Activated CD4-positive, CD25-positive, alpha-beta regulatory T cell (primary cell): ENCODE measurements at places on chromosomes 6 and 20.

DNA sequence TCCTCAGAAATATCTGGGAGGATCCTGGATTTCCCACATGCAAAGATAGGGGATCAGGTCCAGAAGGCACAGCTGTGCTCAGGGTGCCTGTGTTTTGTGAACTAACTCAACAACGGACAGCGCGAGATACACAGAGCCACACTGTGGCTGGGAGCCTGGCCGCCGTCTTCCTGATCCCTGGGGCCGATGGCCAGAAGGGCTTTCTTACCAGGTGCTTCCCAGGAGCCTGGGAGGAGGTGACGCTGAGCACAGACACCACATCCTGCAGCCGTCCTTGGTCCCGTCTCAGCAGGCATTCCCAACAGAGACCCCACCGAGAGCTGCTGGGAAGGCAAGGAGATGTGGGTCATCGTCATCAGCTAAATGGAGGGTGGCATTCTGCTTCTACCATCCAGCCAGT lies 144.6 kb upstream of the AFDN start:
- DNase-seq: no peak

GRCh38 chr6:21596145-21596948 lies 2.8 kb downstream of the SOX4 start:
- DNase-seq: no peak

GRCh38 chr6:138607478-138608433 lies 108.5 kb upstream of the NHSL1 start:
- no peak for DNase-seq

- no peak for DNase-seq
Measured at GRCh38 chr6:99334526-99335127, 14.8 kb downstream of the FAXC start.

GRCh38 chr6:23696992-23697391 lies 429.0 kb upstream of the NRSN1 start:
- DNase-seq: no peak

DNA sequence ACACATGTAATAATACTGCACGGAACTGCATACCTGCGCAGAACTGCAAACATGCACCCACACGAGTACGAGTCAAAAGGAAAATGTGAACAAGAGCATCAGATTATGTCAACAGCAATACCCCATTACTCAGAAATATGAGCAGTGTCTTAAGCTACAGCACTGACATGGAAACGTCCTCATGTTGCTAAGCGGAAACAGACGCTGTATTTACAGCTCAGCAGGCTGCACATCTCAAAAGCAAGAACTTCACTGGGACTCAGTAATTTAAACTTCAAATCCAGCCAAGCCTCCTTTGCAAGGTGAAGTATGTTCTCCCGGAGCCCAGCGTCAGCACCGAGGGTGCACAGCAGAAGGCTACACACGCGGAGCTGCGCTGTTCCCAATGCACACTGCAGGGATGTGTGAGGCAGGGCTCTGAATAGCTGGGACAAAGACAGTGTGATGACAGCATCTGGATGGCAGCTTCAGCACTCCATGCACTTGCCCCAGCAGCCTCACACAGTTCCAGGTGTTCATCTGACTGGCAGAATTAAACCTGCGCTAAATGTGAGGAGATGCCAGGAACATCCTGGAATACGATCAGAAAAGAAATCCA lies 202.8 kb downstream of the WDR27 start:
- no peak for DNase-seq

DNA sequence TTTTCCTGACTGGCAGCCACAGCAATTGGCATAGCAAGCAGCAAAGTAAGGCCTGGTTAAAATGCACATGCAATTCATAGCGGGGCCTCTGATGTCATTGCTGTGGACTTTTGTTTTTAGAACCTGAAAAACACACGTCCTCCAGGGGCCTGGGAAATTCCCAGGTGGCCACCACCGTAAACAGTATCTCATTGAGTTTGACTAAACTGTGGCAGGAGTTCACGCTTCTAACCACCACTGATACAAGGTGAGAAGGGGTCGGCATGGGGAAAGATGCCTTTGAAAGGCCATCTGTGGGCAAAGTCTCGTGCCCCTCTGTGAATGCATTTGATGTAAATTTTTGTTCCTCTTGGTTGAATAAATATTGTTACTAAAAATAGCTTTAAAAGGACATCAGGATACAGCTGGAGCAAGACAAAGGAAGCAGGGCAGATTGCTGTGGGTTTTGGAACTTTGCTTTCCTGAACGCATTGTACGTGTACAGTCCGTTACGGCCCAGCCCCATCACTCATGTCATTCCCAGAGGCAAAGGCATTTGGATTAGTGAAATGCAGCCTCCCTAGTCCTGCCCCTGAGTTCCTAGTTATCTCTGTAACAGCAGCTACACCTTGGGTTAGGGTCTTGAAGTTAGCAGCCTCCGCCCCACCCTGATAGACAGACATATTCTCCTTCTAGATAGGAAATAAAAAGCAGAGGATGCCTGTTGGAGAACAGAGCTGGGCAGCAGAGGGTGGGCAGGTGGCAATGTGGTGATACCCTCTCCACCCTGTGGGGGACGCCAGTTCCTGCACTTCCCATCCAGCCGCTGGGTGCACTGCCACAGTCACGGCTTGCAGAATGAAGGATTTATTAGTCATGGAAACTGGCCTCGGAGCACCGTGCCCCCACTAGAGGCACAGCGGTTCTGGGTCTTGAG lies 80.3 kb downstream of the ZDHHC14 start:
- no peak for DNase-seq

- no peak for DNase-seq
Measured at GRCh38 chr6:1322156-1322555, 10.3 kb downstream of the FOXQ1 start.

GRCh38 chr6:144467921-144468320 lies 182.8 kb downstream of the UTRN start:
- no peak for DNase-seq
